ENCODE measurements at places on chromosomes 5 and 9.
A peak's percentile ranks its signal among the peaks of the same experiment; 100 is the strongest.

- no peak for DNase-seq
These were observed 222.8 kb downstream of the FAM170A start for GRCh38 chr5:119852140-119852539.

DNA sequence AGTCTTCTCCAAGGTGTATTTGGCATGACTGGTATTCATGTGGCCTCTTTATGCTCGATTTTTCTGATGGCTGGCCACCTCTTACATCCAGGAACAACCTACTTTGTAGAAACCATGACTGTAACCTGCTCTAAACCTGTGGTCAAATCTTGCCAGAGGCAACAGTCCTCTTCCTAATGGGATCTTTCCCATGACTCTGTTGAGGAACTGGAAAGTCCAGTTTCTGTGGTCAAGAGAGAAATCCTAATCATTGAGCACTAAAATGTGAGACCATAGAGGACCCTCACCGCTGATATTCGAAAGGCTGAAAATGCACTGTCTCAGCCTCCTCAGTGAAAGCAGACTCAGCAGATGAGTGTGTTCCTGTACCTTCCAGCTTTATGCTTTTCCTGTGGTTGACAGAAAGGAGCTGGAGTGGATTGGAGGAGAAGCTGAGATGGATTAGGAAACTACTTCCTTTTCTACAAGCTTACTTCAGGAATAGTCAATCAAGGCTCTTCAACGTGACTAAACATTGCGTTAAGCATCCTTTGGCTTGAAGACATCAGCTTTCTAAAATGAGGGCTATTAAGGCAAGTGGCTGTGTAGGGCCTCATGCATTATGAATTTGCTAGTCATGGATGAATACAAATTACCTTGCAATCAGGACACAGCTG is 69.7 kb upstream of the DAPK1 start:
- DNase-seq: no peak

DNA sequence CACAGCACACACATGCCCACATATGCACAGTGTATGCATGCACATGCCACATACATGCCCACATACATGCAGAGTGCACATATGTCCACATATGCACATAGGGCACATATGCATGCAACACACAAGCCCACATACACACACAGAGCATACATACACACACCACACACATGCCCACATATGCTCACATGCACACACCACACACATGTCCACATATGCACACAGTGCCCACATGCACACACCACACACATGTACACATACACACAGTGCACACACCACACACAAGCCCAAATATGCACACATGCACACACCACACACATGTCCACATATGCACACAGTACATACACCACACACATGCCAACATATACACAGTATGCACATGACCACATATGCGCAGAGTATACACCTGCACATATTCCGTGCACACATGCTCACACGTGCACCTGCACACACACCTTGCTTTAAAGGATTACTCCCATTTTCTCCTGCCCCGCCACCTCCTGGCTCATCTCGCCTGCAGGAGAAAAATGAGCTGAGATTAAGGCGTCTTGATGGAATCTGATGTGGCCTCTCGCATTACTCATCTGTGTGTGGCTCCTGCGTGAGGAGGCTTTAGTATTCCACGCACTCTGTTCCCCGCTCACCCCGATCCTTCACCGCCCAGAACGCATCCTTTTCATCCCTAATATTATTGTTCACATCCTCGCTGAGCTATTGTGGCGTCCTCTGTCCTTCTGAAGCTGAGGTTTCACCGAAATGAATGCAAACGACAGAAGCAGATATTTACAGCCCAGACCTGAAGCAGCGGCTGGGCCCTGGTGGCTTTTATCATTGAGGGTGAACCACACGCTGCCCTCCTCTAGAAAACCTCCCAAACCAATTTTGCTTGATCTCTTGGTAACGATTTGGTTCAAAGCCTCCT is 182.7 kb downstream of the OLFM1 start:
- no peak for DNase-seq

GRCh38 chr5:14753947-14754346 is 89.4 kb downstream of the OTULIN start:
- no peak for DNase-seq

GRCh38 chr9:81787747-81788632 is 98.6 kb upstream of the TLE1 start:
- no peak for DNase-seq

- DNase-seq: no peak
These were observed 164.5 kb upstream of the S1PR3 start for GRCh38 chr9:88826771-88827181.

- DNase-seq: peak; percentile 6
These were observed 969.2 kb downstream of the CDH18 start for GRCh38 chr5:19018822-19019221.

- DNase-seq: no peak
These were observed 215.3 kb downstream of the SPOCK1 start for GRCh38 chr5:137283801-137284200.

GRCh38 chr5:150329038-150329437 is 26.3 kb upstream of the ARSI start:
- DNase-seq: no peak

DNA sequence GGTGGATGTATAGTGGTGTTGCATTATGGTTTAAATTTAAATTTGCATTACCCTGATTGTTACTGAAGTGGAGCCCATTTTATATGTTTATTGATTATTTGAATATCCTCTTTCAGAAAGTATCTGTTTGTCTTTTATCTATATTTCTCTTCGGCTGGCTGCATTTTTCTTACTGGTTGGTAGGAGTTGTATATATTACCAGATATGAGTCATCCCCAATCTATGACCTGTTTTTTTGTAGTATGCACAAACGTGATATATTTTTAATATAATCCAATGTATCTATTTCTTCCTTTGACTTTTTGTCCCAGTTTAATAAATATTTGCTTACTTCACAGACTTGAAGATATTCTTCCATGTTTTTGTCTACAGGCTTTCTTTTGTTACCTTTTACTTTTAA is 29.3 kb upstream of the CAMK4 start:
- no peak for DNase-seq

- DNase-seq: no peak
These were observed 18.1 kb upstream of the MTX3 start for GRCh38 chr5:80008995-80009765.

DNA sequence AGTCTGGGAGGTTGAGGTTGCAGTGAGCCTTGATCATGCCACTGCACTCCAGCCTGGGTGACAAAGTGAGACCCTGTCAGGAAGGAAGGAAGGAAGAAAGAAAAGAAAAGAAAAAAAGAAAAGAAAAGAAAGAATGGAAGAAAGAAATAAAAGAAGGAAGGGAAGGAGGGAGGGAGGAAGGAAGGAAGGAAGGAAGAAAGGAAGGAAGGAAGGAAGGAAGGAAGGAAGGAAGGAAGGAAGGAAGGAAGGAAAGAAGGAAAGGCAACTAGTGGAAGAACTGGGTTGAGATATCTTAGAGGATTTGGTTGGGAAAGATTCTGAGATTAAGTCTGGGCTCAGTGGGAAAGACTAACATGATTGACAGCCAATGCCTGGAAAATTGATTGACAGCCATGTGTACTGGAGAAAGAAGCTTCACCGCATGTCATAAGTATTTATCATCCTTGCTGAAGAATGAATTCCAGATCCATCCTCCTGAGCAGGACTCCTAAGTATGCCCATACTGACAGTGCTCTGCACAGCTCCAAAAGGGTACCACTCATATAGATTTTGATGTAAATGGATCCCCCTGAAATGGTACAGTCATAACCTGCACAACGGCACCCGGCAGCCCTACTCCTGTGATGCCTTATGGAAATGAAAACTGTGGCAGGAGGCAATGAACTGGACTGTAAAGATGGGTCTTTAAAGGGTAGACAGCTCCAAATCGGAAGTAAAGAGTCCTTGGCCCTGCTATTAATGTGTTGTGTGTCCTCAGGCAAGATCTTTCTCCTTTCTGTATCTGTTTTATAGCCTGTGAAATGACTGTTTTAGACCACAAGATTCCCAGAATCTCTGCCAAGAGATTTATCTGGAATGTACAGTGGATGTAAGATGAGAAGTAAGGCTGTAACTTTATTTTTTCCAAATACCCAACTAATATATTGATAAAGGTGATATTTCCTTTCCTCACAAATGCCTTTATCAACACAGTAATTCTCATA is 16.9 kb upstream of the ADRA1B start:
- no peak for DNase-seq

GRCh38 chr9:109212768-109213167 is 45.7 kb upstream of the FRRS1L start:
- no peak for DNase-seq

DNA sequence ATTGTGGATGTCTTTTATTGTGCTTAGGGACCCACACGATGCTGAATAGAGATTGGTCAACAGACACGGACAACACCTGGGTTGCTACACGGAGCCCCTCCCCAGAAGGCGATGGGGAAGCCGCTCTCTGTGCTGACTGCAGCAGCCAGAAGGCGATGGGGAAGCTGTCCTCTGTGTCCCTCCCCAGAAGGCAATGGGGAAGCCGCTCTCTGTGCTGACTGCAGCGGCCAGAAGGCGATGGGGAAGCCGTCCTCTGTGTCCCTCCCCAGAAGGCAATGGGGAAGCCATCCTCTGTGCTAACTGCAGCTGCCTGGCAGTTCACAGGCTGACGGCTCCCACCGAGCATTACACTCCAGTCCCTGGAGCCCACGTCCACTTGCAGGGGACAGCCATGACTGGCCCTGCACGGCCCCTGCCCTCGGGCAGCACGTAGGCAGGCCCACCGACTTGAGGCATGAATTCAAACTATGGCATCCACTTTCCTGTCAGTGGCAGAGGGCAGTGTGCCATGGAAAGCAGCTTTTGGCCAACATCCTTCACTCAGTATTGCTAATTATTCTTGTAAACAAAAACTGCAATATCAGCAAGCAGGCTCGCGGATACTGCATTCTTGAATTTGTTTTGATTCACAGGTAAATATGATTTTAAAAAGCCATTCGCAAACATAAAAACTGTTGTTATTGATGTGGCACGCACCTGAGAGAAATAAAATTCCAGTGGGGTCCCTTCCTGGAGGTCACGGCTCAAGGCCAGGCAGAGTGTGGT is 48.1 kb upstream of the CLPTM1L start:
- DNase-seq: no peak

- no peak for DNase-seq
These were observed 42.9 kb upstream of the TRIM32 start for GRCh38 chr9:116644091-116644688.

GRCh38 chr5:25027061-25027460 is 382.3 kb upstream of the CDH10 start:
- no peak for DNase-seq

GRCh38 chr9:31608416-31608815 is 776.0 kb upstream of the ACO1 start:
- DNase-seq: no peak

GRCh38 chr5:113331209-113331551 is 103.6 kb downstream of the TSSK1B start:
- DNase-seq: no peak

- no peak for DNase-seq
These were observed 13.6 kb upstream of the FUBP3 start for GRCh38 chr9:130565792-130566191.

- no peak for DNase-seq
These were observed 54.8 kb upstream of the ANGPTL2 start for GRCh38 chr9:127177231-127177630.

GRCh38 chr5:130624805-130625204 is 540.3 kb downstream of the HINT1 start:
- DNase-seq: no peak

DNA sequence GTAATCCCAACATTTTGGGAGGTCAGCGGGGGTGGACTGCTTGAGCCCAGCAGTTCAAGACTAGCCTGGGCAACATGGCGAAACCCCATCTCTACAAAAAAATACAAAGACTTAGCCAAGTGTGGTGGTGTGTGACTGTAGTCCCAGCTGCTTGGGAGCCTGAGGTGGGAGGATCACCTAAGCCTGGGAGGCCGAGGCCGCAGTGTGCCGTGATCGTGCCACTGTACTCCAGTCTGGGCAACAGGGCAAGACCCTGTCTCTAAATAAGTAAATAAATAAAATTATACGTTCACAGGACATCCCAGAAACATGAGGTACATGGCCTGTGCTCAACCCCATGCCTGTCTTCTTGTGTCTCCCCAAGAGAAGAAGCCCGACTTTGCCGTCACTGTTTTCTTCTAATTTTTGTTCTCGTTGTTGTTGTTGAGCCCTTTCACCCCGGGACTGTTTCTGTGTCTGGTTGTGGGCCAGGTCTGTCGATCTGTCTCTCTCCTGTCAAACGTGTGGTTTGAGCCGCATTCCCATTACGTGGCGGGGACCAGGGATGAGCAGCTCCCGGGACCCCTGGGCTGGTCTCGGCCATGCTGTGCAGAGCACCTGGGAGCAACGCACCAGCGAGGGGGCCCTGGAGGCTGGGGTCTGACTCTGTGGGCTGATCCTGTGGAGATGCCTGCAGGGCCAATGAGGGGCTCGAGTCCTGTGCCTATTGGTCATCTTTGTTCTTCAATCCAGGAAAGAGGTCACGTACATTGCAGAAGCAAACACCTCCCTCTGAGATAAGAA is 32.2 kb downstream of the NACC2 start:
- DNase-seq: no peak

DNA sequence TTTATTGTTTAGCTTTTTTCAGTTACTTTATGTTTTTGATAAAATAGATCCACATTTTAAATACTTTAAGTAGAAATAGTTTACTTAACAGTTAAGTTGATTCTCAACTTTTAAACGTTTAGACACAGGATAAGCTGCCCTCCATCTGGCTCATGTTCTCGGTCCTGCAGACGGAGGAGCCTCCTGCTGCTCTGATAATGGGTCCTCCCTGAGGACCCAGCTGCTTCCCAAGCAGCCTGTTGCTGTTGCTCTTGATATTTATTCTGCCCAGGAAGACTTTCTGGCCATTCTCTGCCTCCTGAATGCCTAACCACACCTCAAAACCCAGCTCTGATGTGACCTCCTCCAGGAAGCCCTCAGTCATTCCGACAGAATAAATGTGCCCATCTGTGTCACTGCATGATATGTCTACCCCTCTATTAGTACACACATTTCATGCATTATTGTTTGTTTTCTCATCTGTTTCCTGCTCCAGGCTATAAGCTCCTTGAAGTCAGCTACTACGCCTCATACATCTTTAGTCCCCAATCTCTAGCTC is 267.2 kb upstream of the MSX2 start:
- no peak for DNase-seq

- DNase-seq: no peak
These were observed 2.6 kb downstream of the ENDOG start for GRCh38 chr9:128820665-128821583.
